ENCODE measurements at places on chromosomes 1 and 21. TPM values are rescaled to one million over a fixed set of nuclear protein-coding genes. Genes with fewer than 3 reads are reported as not detected.

RUNX3 gene
- total RNA-seq = 1.0 TPM

RAB7B gene
- total RNA-seq = 1.2 TPM

KLHL12 gene
- 19.4 TPM for total RNA-seq

PLEKHA6 gene
- 20.0 TPM for total RNA-seq

FAM167B gene
- total RNA-seq = 8.1 TPM

BEST4 gene
- total RNA-seq = not detected

KCNN3 gene
- 3.4 TPM for total RNA-seq

DLGAP3 gene
- 0.08 TPM for total RNA-seq

ALX3 gene
- not detected for total RNA-seq

Measured in Right ventricle myocardium superior (tissue), 1 donor.